ENCODE measurements at places on chromosomes 2 and 18.

- no peak overlapping the region for H3K4me3 ChIP-seq
- H3K27me3 ChIP-seq = no peaks in the 10 kb centered on the region
- H3K4me1 ChIP-seq = peaks cover 2% of the 10 kb centered on the region
- DNase-seq = no peak
Observed at GRCh38 chr18:34704074-34704473, 6.0 kb upstream of the DTNA start.

DNA sequence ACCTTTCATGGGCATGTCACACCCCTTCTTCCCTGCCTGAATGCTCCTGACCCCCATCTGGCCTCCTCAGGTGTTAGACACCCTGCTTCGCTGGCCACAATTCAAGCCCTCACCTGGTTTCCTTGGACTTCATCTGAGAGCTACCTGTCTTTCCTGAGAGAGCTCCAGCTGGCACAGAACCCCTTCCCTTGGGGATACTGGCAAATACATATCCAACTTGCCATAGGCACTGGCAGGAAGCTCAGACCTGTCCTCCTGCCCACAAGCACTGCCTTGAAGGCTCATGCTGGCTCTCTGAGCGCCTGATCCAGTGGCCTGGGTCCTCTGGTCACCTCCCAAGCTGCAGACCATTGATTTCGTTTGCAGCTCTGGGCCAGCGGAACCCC is 74.1 kb upstream of the MAP4K3 start:
- no peak for DNase-seq
- H3K27me3 ChIP-seq = no peaks in the 10 kb centered on the region
- H3K4me3 ChIP-seq = no peak overlapping the region
- peaks cover 33% of the 10 kb centered on the region for H3K4me1 ChIP-seq

DNA sequence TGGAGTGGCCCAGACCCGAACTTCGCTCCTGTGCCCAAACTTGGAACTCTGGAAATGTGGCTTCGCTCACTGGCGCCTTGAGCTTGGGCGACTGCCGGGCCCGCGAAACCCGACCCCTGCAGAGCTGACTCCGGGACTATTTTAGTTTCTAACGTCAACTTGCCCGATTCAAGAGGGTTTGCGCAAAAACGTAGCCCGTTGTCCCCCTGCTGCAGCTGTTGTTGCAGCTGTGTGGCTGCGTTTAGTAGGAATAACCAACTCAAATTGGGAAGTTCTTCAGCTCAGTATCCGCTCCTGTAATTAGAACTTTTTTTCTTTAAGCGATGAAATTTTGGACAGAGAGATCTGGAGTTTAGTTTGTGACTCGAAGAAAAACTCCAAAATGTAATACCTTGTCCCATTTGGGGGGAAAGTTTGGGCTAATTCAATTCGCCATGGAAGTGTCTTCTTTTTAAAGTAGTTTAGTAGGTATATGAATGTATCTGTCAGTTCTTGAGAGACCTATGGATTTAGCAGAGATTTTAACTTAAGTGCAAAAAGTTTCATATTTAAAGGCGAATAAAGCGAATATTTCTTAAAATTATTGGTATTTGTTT is 559 bp downstream of the MYL12A start:
- H3K27me3 ChIP-seq = no peaks in the 10 kb centered on the region
- H3K36me3 ChIP-seq = peaks cover 5% of the 10 kb centered on the region
- DNase-seq = peak; percentile 59
- peak overlapping the region; percentile 97 for H3K27ac ChIP-seq
- H3K4me1 ChIP-seq = peaks cover 6% of the 10 kb centered on the region

DNA sequence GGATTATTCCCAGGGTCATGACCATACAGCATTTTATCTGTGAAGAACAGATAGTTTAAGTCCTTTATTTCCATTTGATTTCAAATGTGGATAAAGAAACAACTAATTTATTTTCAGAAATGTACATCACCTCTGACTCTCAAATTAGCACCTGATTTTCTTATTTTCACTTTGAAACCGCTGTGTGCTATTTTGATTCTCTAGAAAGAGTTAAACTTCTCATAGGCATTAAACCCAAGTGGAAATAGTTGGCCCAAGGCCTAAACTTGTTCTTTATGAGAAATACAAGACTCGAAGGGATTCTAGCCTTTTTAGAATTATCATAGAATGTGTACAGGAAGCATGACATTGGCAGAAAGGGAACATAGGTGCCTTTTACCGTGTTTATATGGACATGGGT is 41.5 kb upstream of the LTBP1 start:
- peaks cover 2% of the 10 kb centered on the region for H3K4me1 ChIP-seq
- no peak overlapping the region for H3K4me3 ChIP-seq
- peaks cover 14% of the 10 kb centered on the region for H3K27me3 ChIP-seq
- no peak for DNase-seq
- no peak overlapping the region for H3K27ac ChIP-seq
- no peaks in the 10 kb centered on the region for H3K36me3 ChIP-seq

GRCh38 chr2:191552066-191552465 is 125.9 kb upstream of the NABP1 start:
- peaks cover 3% of the 10 kb centered on the region for H3K27me3 ChIP-seq
- no peak for DNase-seq
- no peaks in the 10 kb centered on the region for H3K36me3 ChIP-seq
- no peak overlapping the region for H3K27ac ChIP-seq

DNA sequence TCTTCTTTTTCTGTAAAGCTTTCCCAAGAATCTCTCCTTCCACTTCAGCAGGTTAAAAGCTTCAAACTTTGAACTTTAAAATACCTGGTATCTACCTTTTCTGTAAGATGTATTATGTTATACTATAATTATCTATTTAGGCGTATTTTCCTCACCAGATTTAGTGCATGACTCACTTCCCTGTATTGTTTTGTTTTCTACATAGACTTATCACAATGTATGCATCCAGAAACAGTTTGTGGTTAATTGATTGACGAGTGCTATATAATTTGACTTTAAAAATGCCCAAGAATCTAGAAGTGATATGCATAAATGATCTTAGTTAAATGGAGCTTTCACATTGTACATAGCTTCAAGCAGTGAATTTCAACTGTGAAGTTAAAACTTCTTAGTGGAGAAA is 473.9 kb upstream of the CDH2 start:
- no peak for DNase-seq
- no peak overlapping the region for H3K27ac ChIP-seq
- H3K27me3 ChIP-seq = no peaks in the 10 kb centered on the region
- no peaks in the 10 kb centered on the region for H3K36me3 ChIP-seq

DNA sequence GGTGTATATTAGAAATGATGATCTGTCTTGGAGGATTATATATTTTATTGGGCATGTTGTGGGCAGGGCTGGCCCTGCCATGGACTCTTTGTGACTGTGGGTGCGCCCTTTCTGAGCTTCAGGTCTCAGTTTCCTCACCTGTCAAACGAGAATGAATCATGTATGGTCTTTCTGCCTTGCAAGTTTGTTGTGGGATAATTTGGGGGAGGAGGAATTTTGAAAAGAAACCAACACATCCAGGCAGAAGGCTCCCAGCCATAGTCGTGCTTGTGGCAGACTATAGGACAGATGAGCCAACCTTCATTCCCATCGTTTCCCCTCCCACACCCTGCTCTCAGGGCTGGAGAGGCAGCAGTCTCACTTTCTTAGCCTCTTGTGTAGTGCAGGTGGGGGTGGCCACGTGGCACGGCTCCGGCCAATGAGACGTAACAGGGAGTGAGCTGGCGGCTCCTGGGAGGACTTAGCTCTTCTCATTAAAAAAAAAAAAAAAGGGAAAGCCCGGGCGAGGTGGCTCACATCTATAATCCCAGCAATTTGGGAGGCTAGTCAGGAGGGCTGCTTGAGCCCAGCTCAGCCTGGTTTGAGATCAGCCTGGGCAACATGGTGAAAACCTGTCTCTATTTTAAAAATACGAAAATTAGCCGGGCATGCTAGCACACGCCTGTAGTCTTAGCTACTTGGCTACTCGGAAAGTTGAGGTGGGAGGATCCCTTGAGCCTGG is 63.1 kb downstream of the RHOB start:
- H3K4me3 ChIP-seq = no peak overlapping the region
- no peak overlapping the region for H3K27ac ChIP-seq
- no peaks in the 10 kb centered on the region for H3K27me3 ChIP-seq
- DNase-seq = peak; percentile 49
- peaks cover 14% of the 10 kb centered on the region for H3K4me1 ChIP-seq
- H3K36me3 ChIP-seq = no peaks in the 10 kb centered on the region

DNA sequence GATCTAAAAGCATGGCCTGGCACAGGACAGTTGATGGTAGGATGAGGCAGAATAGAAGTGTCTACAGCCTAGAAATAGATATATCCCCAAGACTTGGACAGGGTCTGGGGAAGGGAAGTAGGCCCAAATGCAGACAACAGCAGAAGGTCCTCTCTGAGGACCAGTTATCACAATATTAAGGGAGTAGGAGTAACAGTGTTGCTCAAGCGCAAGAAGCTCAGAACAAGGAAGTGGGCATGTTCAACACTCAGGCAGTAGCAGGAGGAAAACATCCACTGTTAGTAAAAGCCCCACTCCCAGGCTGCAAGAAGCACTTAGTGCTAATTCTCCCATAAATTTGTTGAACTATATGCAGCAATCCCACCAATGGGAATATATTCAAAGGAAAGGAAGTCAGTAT is 314.7 kb downstream of the METTL4 start:
- DNase-seq = no peak
- H3K27me3 ChIP-seq = no peaks in the 10 kb centered on the region
- H3K4me3 ChIP-seq = no peak overlapping the region
- H3K36me3 ChIP-seq = no peaks in the 10 kb centered on the region
- H3K27ac ChIP-seq = no peak overlapping the region
- no peaks in the 10 kb centered on the region for H3K4me1 ChIP-seq

DNA sequence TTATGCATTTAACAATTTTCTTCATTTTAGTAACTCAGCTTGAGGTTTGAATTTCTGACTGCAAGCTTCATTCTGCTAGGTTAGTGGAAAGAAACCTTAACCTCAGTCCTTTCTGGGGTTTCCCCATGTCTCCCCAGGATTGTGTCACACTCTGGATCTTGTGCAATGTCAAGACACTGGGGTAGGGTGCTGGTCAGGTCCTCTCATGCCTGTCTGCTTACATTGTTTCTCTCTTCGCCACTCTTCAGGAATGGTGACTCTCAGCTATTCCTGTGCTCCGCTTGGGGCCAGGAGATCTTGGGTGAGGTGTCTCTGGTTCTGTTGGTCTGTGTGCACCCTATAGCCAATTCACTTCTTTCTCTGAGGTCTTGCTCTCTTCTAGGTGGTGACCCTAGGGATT is 23.9 kb downstream of the CTLA4 start:
- H3K27me3 ChIP-seq = peaks cover 11% of the 10 kb centered on the region
- H3K27ac ChIP-seq = no peak overlapping the region
- no peak for DNase-seq
- no peaks in the 10 kb centered on the region for H3K4me1 ChIP-seq
- no peak overlapping the region for H3K4me3 ChIP-seq

All from IMR-90 (cell line).